ENCODE measurements at places on chromosomes 16 and 17. TPM values are rescaled to one million over a fixed set of nuclear protein-coding genes. Genes with fewer than 3 reads are reported as not detected.

Gene MYH8
- not detected for total RNA-seq

Gene IL21R
- total RNA-seq, result not detected

DNA sequence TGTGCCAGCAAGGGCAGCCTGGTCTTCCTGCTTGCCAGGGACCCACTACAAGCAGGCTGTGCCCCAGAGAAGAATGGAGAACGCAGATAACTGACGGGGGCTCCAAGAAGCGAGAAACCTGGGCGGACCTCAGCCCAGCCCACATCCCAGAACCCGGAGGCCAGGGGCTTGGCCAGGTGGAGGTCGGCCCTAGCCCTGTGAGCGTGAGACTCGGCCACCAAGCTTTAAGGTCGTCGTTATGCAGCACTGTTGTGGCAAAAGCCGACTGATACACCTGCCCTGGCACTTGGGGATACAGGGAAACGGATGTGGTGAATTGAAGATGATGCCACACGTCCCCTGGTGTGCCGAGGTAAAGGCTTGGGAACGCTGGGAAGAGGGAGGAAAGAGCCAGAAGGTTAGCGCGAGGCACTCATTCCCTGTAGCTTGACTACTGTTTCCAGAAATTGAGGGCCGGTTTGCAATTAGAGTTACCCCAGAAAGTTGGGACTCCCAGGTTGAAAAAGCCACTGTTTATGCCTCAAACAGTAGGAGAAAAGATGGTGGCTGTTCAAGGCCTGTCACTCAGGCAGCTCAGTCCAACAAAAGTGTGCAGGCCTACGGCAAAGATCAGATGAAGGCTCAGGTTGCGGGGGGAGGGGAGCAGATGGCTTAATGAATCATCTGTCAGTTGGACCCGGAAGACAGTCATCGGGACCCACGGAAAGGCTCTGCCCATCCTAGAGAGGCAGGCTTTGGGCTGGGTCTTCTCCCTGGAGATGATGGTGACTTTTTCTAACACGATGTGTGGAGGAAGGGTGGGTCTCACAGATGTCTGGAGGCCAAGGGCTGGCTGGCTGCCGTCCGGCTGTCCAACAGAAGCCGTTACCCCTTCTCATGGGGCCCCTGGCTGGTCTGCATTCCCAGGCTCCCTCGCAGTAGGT lies 45.6 kb upstream of the BAHCC1 start:
- no peaks in the 10 kb centered on the region for H3K27me3 ChIP-seq
- H3K27ac ChIP-seq, result no peak overlapping the region
- peak; percentile 23 for DNase-seq
- peaks cover 6% of the 10 kb centered on the region for H3K4me1 ChIP-seq
- H3K4me3 ChIP-seq, result no peak overlapping the region
- no peaks in the 10 kb centered on the region for H3K36me3 ChIP-seq

Gene PERCC1
- total RNA-seq, result 0.18 TPM

DNA sequence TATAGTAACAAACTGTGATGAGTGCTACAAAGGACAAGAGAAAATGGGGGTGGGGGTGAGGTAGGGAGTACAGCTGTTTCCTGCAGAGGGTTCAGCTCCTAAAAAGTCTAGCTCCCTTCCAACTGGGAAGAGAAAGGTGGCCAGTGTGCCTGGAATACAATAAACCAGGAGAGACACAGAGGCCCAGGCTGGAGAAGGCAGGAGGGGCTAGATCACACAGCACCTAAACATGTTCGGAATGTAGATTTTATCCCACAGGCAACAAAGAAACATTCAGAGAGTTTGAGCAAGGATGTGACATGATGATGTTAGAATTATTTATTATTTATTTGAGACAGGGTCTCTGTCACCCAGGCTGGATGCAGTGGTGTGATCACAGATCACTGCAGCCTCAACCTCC lies 10.2 kb downstream of the TEX2 start:
- H3K27me3 ChIP-seq, result no peaks in the 10 kb centered on the region
- no peak overlapping the region for H3K27ac ChIP-seq
- no peak for DNase-seq
- no peak overlapping the region for H3K4me3 ChIP-seq

Gene CEP295NL
- 0.21 TPM for total RNA-seq

GRCh38 chr16:49824593-49824992 lies 31.3 kb downstream of the ZNF423 start:
- H3K4me3 ChIP-seq, result no peak overlapping the region
- H3K4me1 ChIP-seq, result peaks cover 19% of the 10 kb centered on the region
- DNase-seq, result no peak

GRCh38 chr16:52296076-52296475 lies 250.9 kb downstream of the TOX3 start:
- no peak overlapping the region for H3K27ac ChIP-seq
- peaks cover 9% of the 10 kb centered on the region for H3K4me1 ChIP-seq
- no peaks in the 10 kb centered on the region for H3K36me3 ChIP-seq

- H3K27ac ChIP-seq, result no peak overlapping the region
- H3K4me3 ChIP-seq, result no peak overlapping the region
- no peaks in the 10 kb centered on the region for H3K27me3 ChIP-seq
- DNase-seq, result no peak
- no peaks in the 10 kb centered on the region for H3K36me3 ChIP-seq
- no peaks in the 10 kb centered on the region for H3K4me1 ChIP-seq
These were observed 758.4 kb downstream of the CDH8 start for GRCh38 chr16:61277849-61278248.

GRCh38 chr16:24035127-24035842 lies 199.5 kb downstream of the PRKCB start:
- DNase-seq, result no peak
- H3K36me3 ChIP-seq, result no peaks in the 10 kb centered on the region
- peaks cover 3% of the 10 kb centered on the region for H3K27me3 ChIP-seq
- H3K27ac ChIP-seq, result no peak overlapping the region

- DNase-seq, result no peak
- H3K36me3 ChIP-seq, result no peaks in the 10 kb centered on the region
- no peak overlapping the region for H3K27ac ChIP-seq
These were observed 62.5 kb downstream of the JPH3 start for GRCh38 chr16:87664792-87665191.

Gene ATP2A3
- total RNA-seq, result 6.9 TPM

GRCh38 chr16:54175552-54176375 lies 110.8 kb downstream of the IRX3 start:
- H3K4me3 ChIP-seq, result no peak overlapping the region
- peaks cover 78% of the 10 kb centered on the region for H3K4me1 ChIP-seq
- no peak for DNase-seq
- H3K27me3 ChIP-seq, result no peaks in the 10 kb centered on the region
- H3K27ac ChIP-seq, result peak overlapping the region; percentile 90

Gene MYO15B
- 15.3 TPM for total RNA-seq

- no peaks in the 10 kb centered on the region for H3K27me3 ChIP-seq
- DNase-seq, result peak; percentile 72
- H3K27ac ChIP-seq, result peak overlapping the region; percentile 63
- peaks cover 7% of the 10 kb centered on the region for H3K4me1 ChIP-seq
- H3K4me3 ChIP-seq, result no peak overlapping the region
These were observed 68.2 kb downstream of the MYO18A start for GRCh38 chr17:29111816-29112499.

Gene CIBAR2
- total RNA-seq, result not detected

- no peak overlapping the region for H3K27ac ChIP-seq
- H3K27me3 ChIP-seq, result no peaks in the 10 kb centered on the region
- H3K4me1 ChIP-seq, result peaks cover 9% of the 10 kb centered on the region
- DNase-seq, result peak; percentile 40
These were observed 61.3 kb downstream of the CDRT4 start for GRCh38 chr17:15406081-15406480.

DNA sequence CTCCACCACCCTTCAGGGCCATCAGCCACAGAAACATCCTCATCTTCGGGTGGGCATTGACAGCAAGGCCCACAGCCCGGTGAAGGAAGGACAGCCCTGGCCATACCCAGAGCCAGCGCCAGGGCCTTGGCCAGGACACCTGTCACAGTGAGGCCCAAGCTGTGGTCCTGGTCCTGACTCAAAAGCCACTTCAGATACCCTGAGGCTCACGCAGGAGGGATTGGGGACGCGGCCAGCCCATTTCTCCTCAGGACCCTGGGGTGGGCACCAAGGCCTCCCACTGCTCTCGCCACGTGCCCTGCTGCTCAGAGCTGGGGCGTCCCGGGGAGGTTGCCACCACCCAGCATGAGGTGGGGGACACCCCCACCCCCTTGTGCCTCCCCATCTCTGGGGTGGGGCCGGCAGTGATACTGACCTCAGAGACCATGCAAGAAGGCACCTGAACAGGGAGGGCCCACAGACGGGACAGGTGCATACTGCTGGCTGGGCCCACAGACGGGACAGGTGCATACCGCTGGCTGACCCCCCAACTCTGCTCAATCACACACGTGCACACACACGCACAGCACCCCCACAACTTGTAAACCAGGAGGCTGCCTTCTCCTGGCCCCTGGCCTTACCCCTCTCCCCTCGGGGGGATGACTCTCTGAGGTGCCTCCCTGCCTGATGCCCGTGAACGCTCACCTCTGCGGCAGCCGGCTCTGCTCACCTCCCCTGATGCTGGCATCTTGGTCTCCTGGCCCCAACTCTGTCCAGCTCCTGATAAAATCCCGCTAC lies 14.2 kb downstream of the SLC7A5 start:
- H3K27ac ChIP-seq, result no peak overlapping the region
- no peak for DNase-seq
- H3K36me3 ChIP-seq, result no peaks in the 10 kb centered on the region

GRCh38 chr16:56972403-56973293 lies 10.9 kb downstream of the CETP start:
- H3K36me3 ChIP-seq, result no peaks in the 10 kb centered on the region
- no peaks in the 10 kb centered on the region for H3K27me3 ChIP-seq
- DNase-seq, result no peak

GRCh38 chr17:78038748-78039288 lies 80.3 kb downstream of the TNRC6C start:
- H3K4me3 ChIP-seq, result no peak overlapping the region
- H3K36me3 ChIP-seq, result peaks cover 5% of the 10 kb centered on the region
- DNase-seq, result no peak
- no peak overlapping the region for H3K27ac ChIP-seq
- H3K27me3 ChIP-seq, result no peaks in the 10 kb centered on the region
- H3K4me1 ChIP-seq, result no peaks in the 10 kb centered on the region

Gene SBK1
- 11.7 TPM for total RNA-seq

Gene CIAO3
- 46.2 TPM for total RNA-seq

- H3K36me3 ChIP-seq, result no peaks in the 10 kb centered on the region
- peaks cover 11% of the 10 kb centered on the region for H3K27me3 ChIP-seq
- peaks cover 4% of the 10 kb centered on the region for H3K4me1 ChIP-seq
- no peak overlapping the region for H3K27ac ChIP-seq
These were observed 65.8 kb downstream of the SNX11 start for GRCh38 chr17:48173191-48173984.

Measured in cardiac muscle cell (in vitro differentiated cells and primary cell).